GM12892 (cell line): ENCODE measurements at places on chromosomes 4 and X.

DNA sequence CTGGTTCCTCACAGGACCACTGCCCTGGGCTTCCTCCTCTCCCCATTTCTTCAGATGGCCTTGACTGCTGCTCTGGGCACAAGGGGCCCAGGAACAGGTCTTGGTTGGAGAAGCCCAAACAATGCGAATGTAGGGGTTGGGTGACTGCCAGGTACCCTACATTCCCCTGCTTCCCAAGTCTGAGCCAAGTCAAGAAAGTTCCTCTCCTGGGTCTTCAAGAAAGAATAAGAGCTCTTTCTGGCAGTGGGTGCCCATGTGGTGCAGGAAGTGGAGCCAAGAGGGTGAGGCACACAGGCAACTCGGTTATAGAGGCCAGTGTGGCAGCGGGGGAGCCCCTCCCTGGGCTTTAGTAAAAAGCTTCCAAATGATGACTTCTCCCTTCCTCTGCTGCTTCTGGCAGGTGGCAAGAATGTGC is 2.7 kb downstream of the SLC34A2 start:
- no peak for DNase-seq

GRCh38 chr4:149723065-149723464 is 92.6 kb downstream of the IQCM start:
- DNase-seq: no peak

GRCh38 chr4:177802661-177803060 is 360.4 kb upstream of the AGA start:
- no peak for DNase-seq

GRCh38 chr4:110198049-110198434 is 373 bp downstream of the ELOVL6 start:
- peak; percentile 10 for DNase-seq

GRCh38 chr4:61273233-61273632 is 73.1 kb downstream of the ADGRL3 start:
- no peak for DNase-seq

DNA sequence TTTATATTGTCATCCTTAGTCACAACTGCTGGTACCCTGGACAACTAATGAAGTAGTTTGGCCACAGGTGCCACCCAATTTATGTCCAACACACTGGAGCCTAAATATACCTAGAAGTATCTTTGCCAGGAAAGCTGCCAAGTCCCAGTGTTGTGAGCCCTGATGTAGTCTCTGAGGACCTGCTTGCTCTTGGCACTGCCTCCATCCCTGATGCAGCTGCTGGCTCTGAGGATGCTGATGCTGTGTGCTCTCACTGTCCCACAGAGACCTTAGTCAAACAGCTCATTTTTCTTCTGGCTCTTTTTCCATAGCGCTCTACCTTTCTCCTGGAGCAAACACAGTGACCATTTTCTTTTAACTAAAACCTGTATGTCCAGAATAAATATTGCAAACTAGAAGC is 1535.4 kb upstream of the ADGRL3 start:
- DNase-seq: no peak

GRCh38 chr4:73883306-73883705 is 14.1 kb downstream of the CXCL1 start:
- no peak for DNase-seq

DNA sequence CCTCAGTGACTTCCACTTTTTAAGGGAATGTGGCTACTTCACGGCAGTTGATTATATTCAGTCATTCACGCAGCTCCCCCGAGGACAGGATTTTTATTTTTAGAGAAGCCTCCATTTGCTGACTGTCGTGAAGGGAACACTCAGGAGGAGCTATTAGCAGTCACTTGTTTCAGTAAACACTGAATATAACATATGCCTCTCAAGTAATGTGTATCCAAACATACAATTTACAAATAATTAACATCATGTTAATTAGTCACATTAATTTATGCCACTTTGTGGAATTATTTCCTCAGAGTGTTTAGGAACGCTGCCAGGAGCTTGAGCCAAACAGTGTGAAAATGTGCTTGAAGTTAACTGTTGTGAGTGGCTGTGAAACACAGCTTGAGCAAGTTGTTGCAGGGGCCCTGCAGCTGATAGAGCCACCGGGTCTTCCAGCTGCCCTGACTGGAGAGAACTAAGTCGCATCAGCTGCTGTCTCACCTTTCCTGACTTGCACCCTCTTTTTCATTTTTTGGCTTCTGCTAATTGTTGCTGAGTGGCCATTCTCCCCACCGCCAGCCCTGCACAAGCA is 245.6 kb downstream of the LDB2 start:
- DNase-seq: no peak

DNA sequence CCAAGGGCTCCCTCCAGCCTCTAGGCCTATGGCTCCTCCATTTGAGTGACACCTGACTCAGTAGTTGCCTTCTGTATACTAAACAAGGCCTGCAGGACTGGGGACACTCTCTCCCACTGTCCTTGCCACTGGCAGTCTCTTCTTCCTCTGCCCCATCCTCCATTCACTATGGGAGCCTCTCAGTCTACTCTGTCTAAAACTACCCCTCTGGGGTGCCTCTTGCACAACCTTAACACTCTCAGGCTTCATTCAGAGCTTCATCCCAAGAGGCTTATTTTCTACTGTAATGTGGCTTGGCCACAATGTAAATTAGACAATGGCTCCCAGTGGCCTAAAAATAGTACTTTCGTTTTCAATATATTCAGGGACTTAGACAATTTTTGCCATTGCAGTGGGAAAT is 133.0 kb downstream of the ZC4H2 start:
- DNase-seq: no peak

- no peak for DNase-seq
Measured at GRCh38 chrX:72609313-72609712, 36.7 kb upstream of the HDAC8 start.

GRCh38 chrX:130091980-130092522 is 18.2 kb downstream of the ELF4 start:
- DNase-seq: peak; percentile 90

- DNase-seq: no peak
Measured at GRCh38 chr4:5968246-5968645, 50.0 kb downstream of the C4orf50 start.

GRCh38 chrX:140572724-140573123 is 67.9 kb upstream of the SOX3 start:
- DNase-seq: no peak

- DNase-seq: no peak
Measured at GRCh38 chr4:123777373-123777772, 380.8 kb downstream of the SPRY1 start.

DNA sequence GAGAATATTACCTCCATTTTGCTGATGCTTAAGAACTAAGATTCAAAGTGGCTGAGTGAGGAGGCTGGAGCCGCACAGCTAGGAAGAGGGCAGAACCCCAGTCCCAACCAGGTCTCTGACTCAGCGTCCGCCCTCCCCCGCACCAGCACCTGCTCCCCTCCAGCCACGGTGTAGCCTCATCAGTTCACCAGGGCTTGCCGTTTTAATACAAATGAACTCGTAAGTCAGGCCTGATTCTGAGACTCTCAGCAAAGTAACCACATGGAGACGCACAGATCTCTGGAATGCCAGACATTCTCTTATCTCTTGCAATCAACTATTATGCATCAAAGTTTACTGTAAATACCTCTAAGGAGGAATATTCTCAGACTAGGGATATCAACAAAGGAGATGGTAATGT is 52.4 kb downstream of the ENPP6 start:
- DNase-seq: no peak

GRCh38 chr4:75172551-75172950 is 239.6 kb downstream of the PARM1 start:
- no peak for DNase-seq

- no peak for DNase-seq
Measured at GRCh38 chr4:76674983-76675382, 223.0 kb downstream of the SOWAHB start.

DNA sequence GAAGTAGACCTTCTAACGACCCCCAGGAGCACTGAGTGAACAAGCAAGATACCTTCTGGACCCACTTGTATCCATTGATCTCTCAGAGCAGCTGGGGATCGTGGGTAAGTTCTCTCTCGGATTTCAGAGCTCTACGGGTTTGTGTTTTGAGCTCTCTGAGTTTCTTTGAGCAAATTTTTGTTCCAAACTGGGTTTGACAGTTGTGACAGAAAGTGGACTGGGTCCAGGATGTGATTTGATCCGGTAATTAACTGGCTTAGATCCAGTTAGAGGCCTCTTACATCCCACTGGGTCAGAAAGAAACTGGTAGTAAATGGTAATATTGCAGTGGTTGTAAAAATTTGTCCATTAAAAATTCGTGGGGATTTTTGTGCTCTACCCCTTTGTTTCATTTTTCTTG is 459.2 kb downstream of the INPP4B start:
- no peak for DNase-seq

- DNase-seq: no peak
Measured at GRCh38 chr4:7138223-7139166, 53.8 kb upstream of the SORCS2 start.

DNA sequence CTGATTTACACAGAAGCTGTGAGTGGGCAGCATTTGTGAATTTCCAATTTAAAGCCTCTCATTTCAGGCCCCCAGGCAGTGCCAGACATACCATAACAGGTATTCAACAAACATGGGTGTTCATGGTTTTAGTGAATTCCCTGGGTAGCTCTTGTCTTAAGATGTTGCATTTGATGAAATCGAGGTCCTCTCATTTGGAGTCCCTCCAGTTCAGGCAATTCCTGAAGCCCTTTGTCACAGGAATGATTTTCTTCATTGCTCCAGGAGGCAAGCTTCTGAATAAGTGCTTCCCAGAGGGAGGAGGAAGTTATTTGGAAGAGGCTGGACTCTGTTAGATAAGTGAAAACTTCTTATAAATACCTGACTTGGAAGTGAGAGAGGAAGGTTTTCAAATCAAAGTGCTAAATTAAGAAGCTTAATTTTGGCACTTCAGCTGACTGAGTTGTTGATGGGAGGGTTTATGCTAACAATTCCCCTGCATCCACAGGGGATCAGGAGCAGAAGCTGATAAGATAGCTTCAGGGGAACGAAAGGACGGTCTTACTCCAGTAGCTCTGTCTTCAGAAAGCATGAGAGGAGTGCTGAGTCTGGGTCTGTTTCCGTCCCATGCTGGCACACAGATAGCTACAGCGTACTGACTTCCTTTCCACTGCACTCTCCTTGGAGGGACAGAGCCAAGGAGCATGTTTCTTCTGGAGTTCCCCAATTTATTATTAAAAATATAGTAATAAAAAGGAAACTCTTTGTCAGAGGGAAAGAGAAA is 543.1 kb downstream of the GBA3 start:
- DNase-seq: no peak

- DNase-seq: no peak
Measured at GRCh38 chr4:41643331-41643730, 105.2 kb downstream of the PHOX2B start.

DNA sequence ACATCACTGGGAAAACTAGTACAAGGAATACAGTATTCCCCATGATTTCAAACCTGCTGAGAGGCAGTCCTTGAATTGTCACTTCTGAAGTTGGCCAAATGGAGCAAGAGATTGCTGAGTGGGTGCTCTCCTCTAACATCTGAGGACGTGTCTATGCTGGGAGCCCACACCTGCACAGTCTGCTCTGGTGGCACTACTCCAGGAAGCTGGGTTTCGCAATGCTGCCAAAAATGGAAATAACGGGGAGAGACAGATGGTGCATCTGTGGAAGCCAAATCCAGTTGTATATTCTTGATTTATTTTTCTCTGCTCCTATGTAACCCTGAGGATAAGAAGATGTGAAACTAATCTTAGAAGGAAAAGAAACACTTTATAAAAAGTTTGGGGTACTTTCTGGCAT is 240.1 kb upstream of the CTSO start:
- no peak for DNase-seq

DNA sequence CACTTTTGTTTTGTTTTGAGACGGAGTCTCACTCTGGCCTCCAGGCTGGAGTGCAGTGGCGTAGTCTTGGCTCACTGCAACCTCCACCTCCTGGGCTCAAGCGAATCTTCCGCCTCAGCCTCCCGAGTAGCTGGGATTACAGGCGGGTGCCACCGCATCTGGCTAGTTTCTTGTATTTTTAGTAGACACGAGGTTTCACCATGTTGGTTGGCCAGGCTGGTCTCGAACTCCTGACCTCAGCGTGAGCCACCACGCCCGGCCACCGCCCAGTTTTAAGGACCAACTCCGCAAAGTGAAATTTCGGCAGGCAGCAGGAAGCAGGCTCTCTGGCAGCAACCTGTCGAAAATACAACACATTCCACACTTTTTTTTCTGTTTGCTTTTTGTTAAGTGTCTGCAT is 13.4 kb downstream of the DHRSX start:
- DNase-seq: no peak

DNA sequence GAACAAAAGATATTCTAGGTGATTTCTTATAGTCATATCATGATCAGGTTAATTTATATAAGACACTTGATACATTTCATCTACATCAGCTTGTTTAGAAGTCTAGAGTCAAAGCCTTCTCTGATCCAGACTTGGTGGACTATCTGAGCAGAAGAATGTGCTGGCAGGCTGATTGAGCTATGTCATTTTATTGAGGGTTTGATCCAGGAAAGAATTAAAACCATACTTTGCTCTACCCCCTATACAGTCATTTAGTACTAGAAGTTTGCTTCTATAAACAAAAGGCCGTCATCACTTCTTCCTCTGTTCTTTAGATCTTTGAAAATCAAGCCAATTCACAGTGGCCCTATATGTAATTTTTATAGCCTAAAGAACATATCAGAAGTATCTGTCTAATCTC is 173.1 kb upstream of the PITX2 start:
- DNase-seq: no peak

DNA sequence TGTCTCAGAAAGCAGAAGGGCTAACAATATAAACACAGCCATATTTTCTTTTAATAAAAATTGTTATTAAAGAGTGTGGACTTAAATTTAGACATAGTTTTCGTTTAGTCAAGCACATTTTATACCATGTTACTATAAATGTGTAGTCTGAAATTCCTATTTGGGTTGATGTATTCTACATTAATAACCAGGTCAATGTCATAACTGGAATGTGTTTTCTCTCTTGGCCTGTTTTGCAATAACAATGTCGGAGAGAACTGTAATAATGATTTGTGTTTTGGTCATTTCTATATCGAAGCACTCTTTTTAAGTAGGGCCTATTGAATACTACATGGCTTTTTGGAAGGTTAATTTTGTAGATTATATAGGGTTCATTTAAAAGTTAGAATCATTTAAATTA is 5.5 kb downstream of the USO1 start:
- no peak for DNase-seq

DNA sequence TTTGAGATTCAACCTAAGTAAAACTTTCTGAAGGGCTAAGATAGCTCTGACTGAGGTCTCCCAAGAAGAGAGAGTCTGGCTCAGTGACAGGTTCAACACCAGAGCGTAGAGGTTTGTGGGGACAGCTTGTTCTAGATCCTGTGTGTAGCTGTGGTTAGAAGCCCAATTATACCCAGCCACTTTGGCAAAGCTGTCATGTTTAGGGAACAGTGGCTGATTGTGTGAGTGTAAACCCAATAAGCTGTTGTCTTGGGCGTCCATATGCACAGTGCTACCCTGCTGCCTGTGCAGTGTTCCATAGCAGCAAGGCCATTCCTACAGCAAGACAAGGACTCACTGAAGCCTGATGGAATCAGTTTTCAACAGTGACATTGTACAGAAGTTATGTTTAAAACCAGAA is 11.2 kb upstream of the SCRG1 start:
- no peak for DNase-seq

- no peak for DNase-seq
Measured at GRCh38 chr4:103156106-103156505, 42.0 kb downstream of the CENPE start.

GRCh38 chrX:41189156-41189555 is 103.9 kb downstream of the USP9X start:
- DNase-seq: no peak

- DNase-seq: no peak
Measured at GRCh38 chr4:37522996-37523395, 163.2 kb downstream of the RELL1 start.

- DNase-seq: no peak
Measured at GRCh38 chr4:117699595-117699994, 334.7 kb upstream of the NDST3 start.
